Activated T-cell treated with anti-CD3 and anti-CD28 coated beads for 24 hours (primary cell): ENCODE measurements at places on chromosomes 1 and 21.

- no peak for DNase-seq
Measured at GRCh38 chr21:46188226-46189212, 4.3 kb upstream of the SPATC1L start.

GRCh38 chr1:58765006-58765405 lies 18.8 kb downstream of the JUN start:
- no peak for DNase-seq

DNA sequence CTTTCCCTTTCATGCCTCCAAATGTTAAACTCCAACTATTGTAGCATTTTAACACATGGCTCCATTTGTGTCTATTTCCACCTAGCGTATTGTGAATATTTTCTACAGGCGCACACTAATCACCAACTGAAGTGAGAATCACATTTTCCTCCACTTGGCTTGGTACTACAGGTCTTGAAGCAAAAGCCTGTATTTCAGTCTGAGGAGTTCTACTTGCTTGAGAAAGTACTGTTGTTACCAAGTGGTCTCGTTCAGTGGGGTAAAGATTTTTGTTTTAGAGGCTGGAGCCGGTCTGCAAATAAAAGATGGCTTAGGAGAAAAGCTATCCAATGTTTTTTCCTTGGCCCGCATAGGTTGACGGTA lies 550 bp upstream of the PTBP2 start:
- DNase-seq: no peak

DNA sequence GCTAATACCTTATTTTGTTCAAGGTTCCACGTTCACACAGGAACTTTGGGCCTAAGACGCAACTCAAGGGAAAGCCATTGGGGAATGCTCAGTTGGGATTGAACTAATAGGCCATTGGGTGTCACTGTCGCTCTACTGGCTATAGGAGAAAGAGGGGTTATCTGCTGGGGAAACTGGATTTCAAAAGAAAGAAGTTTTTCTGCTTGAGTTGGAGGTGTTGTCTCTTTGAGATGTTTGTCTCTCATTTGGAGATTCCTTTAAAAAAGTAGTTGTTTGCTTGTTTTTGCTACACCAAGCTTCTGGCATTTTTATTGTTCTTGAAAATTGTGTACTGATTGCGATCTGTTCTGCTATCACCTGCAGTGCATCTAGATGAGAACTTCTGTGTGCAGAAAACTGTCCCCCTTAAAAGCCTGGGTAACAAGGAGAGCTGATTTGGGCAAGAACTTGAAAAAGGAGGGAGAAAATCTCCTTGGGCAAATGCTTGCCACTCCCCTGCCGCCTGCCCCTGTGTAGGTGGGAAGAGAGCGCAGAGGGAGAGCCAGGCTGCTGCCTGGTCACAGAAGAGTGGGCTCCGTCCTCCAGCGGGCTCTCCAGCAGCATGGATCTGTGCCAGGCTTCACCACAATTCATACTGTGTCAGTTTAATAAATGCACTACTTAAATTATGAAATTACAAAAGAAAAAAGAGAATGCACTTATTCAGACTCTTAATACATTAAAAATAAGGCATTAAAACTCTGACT lies 39.9 kb downstream of the PEX14 start:
- DNase-seq: no peak

DNA sequence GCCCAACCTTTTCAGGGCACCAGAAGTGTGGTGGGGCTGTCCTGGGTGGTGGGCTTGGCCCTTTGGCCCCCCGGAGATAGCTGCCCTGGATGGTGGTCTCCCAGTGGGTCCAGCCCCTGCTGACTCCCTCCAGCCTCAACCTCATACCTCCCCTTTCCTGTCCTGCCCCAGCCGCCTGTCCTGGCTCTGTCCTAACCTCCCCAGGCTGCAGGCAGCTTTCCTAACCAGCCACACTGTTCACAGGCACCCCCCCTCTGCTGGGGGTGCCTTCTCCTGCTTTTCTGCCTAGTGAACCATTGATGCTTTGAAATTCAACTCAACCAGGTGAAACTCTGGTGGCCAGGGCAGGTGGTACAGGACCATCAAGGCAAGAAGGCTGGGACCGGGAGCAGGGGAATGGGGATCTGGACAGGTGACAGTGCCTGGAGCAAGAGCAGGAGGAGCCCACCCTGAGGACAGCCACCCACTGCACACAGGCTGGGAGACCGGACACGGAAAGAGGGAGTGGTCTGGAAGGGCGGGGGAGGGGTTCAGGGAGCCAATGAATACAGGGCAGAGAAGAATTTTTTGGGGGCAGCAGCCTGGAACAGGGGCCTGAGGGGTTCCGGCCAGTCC lies 35.9 kb downstream of the RAP1GAP start:
- DNase-seq: no peak
